ENCODE measurements at places on chromosomes 2 and 18. TPM values are rescaled to one million over a fixed set of nuclear protein-coding genes. Genes with fewer than 3 reads are reported as not detected.

GRCh38 chr2:24832931-24833701, 39.9 kb downstream of the CENPO start:
- no peak for DNase-seq
- H3K4me3 ChIP-seq, result no peak overlapping the region
- H3K36me3 ChIP-seq, result peaks cover 10% of the 10 kb centered on the region
- no peaks in the 10 kb centered on the region for H3K4me1 ChIP-seq
- no peak overlapping the region for H3K27ac ChIP-seq

Gene SERPINB11
- total RNA-seq, result 0.46 TPM

- H3K27ac ChIP-seq, result no peak overlapping the region
- H3K36me3 ChIP-seq, result no peaks in the 10 kb centered on the region
- no peak for DNase-seq
- H3K4me3 ChIP-seq, result peak overlapping the region; percentile 45
Measured at GRCh38 chr2:204145791-204146190, 209.2 kb downstream of the ICOS start.

- no peaks in the 10 kb centered on the region for H3K4me1 ChIP-seq
- no peaks in the 10 kb centered on the region for H3K36me3 ChIP-seq
- H3K27me3 ChIP-seq, result no peaks in the 10 kb centered on the region
- DNase-seq, result no peak
- no peak overlapping the region for H3K4me3 ChIP-seq
- no peak overlapping the region for H3K27ac ChIP-seq
Measured at GRCh38 chr2:219661197-219661954, 33.9 kb downstream of the SLC4A3 start.

GRCh38 chr2:19764998-19765397, 136.8 kb downstream of the TTC32 start:
- no peak for DNase-seq
- H3K4me1 ChIP-seq, result no peaks in the 10 kb centered on the region
- no peak overlapping the region for H3K4me3 ChIP-seq
- H3K27me3 ChIP-seq, result no peaks in the 10 kb centered on the region
- H3K27ac ChIP-seq, result no peak overlapping the region
- no peaks in the 10 kb centered on the region for H3K36me3 ChIP-seq

GRCh38 chr18:79788734-79789085, 9.0 kb upstream of the KCNG2 start:
- peaks cover 18% of the 10 kb centered on the region for H3K27me3 ChIP-seq
- H3K36me3 ChIP-seq, result no peaks in the 10 kb centered on the region
- no peak overlapping the region for H3K27ac ChIP-seq

DNA sequence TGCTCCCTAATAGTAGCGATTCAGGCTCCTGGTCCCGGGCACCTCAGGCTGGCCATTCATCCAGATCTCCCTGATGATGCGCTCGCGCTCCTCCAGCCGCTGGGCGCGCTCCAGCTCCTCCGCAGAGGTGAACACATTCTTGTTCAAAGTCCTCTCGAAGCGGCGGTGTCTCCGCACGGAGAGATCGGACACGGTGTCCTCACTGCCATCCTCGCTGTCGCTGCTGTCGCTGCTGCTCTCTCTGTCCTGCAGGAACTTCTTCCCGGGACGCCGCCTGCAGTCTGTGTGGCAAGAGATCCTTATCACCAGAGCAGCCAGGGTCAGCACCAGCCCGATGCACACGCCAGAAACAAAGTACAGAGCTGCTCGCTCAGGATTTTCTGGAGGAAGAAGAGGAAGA, 67.5 kb downstream of the EVA1A start:
- H3K4me3 ChIP-seq, result no peak overlapping the region
- DNase-seq, result peak; percentile 83
- H3K36me3 ChIP-seq, result no peaks in the 10 kb centered on the region
- no peaks in the 10 kb centered on the region for H3K4me1 ChIP-seq
- H3K27ac ChIP-seq, result no peak overlapping the region

Gene IL36A
- total RNA-seq, result not detected

Gene CRACDL
- total RNA-seq, result 17.8 TPM

Gene GKN1
- not detected for total RNA-seq

DNA sequence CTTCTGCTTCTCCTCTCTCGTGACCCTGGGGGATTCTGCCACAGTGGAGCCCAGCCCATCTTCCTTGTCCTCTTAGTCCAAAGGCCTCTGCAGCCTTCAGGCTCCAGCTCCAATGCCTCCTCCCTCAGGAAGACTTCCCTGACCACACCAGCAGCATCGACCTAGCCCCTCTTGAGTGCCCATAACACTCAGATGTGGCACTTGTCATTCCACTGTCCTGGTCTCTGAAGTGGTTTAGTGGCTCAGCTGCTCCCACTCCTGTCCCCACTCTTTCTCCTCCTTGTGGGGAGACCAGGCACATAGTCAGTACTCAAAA, 97.5 kb downstream of the STPG4 start:
- H3K4me1 ChIP-seq, result peaks cover 47% of the 10 kb centered on the region
- H3K4me3 ChIP-seq, result no peak overlapping the region
- peak; percentile 68 for DNase-seq
- H3K36me3 ChIP-seq, result peaks cover 18% of the 10 kb centered on the region

GRCh38 chr2:7292154-7292691, 375.0 kb downstream of the RNF144A start:
- no peaks in the 10 kb centered on the region for H3K36me3 ChIP-seq
- DNase-seq, result no peak
- no peak overlapping the region for H3K4me3 ChIP-seq
- no peaks in the 10 kb centered on the region for H3K4me1 ChIP-seq
- no peak overlapping the region for H3K27ac ChIP-seq

GRCh38 chr2:46323730-46324129, 26.5 kb downstream of the EPAS1 start:
- peaks cover 90% of the 10 kb centered on the region for H3K4me1 ChIP-seq
- DNase-seq, result no peak
- H3K27me3 ChIP-seq, result no peaks in the 10 kb centered on the region
- peak overlapping the region; percentile 83 for H3K27ac ChIP-seq
- H3K4me3 ChIP-seq, result no peak overlapping the region

GRCh38 chr2:18924886-18925285, 335.5 kb upstream of the NT5C1B start:
- H3K4me3 ChIP-seq, result no peak overlapping the region
- no peaks in the 10 kb centered on the region for H3K4me1 ChIP-seq
- no peaks in the 10 kb centered on the region for H3K27me3 ChIP-seq
- H3K36me3 ChIP-seq, result no peaks in the 10 kb centered on the region

- H3K36me3 ChIP-seq, result no peaks in the 10 kb centered on the region
- H3K27me3 ChIP-seq, result no peaks in the 10 kb centered on the region
- H3K4me3 ChIP-seq, result no peak overlapping the region
Measured at GRCh38 chr2:217523286-217523685, 479.5 kb downstream of the TNS1 start.

Data from upper lobe of left lung (tissue), 6 donors.